Stimulated activated CD4-positive, alpha-beta T cell treated with anti-CD3 and anti-CD28 coated beads, Interleukin-2, amount 100 ng/mL, for 24 hours (primary cell): ENCODE measurements at places on chromosomes 6 and 20.

DNA sequence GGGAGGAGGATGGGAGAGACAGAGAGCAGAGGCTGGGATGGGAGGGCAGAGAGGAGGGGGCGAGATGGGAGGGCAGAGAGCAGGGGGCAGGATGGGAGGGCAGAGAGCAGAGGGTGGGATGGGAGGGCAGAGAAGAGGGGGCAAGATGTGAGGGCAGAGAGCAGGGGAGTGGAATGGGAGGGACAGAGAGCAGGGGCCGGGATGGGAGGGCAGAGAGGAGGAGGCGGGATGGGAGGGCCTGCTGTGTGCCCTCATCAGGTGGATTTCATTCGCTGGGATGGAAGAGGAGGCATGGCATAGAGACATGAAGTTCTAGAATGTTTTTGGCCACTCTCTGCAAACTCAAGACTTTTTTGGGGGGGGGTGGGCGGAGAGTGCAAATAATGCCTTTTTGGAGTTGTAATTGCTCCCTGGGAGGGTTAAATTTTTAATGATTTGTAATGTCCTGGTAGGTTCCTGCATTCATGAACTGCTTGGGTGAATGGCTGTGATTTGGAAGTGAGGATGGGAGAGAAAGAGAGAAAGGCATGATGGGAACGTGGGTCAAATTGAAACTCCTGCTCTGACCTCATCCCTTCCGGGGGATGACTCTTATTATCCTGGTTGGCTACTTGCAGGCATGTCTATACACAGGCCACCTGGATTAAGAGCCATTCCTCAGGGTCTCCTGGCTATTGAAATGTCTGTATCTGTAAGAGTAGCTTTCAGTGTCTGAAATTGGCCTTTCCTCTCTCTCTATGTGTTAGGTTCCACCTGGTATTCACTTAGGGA, 162.4 kb upstream of the AGPAT4 start:
- DNase-seq: no peak

GRCh38 chr20:36887752-36888090, 11.8 kb downstream of the TLDC2 start:
- DNase-seq: no peak

DNA sequence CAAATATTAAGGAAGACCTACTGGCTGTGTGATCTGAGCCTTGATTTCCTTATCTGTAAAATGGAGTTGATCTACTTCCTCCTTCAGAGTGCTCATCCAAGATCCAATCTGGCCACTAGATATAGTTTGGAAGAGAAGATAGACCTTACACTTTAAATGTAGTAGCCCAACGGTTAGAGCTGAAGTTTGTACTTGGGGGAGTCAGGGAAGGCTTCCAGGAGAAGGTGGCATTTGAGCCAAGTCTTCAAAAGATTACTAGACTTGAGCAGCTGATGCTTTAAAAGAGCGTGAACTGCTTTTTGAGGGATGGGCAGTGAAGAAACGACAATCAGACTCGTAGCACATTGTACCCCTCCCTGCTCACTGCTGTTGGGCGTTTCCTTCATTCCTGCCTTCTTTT, 3.6 kb downstream of the LBP start:
- DNase-seq: no peak

DNA sequence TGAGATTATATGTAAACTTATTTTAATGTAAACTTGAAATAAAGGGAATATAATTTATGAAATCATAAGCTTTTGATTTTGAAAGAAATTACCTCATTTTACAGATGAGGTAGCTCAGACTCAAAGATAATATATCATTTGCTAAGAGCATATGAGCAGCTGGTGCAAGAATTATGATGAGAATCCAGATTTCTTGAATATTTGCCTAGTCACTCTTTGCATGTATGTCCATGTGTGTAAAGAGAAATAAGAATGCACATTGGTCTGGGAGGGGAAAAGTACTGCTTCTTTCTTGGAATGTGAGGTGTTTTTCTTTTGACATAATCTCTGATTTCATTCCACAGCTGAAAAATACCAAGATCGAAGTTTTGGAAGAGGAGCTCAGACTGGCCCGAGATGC, 11.1 kb upstream of the SNRNP48 start:
- DNase-seq: no peak

DNA sequence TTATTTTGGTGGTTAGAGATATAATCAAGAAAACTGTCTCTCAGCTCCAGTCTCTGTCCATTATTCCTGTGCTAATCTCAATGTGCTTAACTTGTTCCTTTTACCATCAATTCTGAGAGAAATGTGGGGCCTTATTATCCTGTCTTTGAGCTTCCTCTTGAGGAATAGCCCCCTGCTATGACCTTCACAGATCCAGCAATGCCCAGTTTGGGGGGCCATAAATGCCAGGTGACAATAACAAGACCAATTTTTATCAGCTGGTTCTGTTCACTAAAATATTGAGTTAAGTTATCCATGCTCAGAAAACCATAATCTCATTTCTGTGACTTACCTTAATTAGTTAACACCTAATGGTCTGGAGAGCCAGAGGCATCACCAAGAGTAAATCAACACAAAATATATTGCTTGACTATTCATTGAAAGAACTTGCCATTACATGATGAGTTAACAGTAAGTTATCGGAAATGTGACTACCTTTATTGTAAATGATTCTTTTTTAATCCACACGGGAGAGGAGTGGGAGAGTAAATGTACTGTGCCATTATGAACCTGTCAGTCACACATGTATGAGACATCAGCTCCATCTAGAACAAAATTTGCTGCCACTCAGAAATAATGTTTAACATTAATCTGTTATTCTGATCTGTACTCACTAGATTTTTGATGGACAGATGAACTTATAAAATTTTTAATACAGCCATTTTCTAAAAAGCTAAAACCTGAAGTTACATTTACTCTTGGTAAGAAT, 149.7 kb downstream of the ID4 start:
- DNase-seq: no peak

DNA sequence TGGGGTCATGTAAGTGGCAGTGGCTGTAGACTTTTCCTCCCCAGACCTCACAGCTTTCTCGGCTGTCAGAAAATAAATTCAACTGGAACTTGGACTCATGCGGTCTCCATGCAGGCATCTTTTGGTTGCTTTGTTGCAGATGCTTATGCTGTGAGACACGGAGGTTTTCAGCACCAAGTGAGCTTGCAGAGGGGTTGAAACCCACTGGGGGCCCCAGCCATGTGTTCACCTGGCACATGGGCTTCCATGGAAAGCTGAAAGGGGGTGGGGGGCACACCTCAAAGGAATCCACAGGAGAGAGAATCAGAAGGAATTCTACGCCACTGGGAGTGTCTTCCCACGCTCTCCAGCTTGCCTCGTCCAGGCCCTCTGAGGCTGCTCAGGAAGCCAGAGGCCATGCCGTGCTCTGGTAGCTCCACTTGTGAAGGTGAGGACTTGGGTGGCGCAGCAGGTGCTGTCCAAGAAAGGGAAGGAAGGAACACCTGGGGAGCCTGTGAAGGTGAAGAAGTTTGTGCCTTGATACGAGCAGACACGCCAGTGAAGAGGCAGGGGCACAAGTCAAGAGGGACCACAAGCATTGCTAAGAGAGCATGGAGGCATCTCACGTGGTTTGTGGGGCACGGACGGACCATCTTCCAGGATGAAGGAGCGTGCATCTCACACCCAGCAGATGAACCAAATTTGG, 134.3 kb upstream of the PMEPA1 start:
- no peak for DNase-seq

GRCh38 chr6:138765896-138766655, 7.5 kb upstream of the CCDC28A start:
- DNase-seq: no peak

- DNase-seq: no peak
Observed at GRCh38 chr6:138405816-138406413, 1.9 kb downstream of the HEBP2 start.

DNA sequence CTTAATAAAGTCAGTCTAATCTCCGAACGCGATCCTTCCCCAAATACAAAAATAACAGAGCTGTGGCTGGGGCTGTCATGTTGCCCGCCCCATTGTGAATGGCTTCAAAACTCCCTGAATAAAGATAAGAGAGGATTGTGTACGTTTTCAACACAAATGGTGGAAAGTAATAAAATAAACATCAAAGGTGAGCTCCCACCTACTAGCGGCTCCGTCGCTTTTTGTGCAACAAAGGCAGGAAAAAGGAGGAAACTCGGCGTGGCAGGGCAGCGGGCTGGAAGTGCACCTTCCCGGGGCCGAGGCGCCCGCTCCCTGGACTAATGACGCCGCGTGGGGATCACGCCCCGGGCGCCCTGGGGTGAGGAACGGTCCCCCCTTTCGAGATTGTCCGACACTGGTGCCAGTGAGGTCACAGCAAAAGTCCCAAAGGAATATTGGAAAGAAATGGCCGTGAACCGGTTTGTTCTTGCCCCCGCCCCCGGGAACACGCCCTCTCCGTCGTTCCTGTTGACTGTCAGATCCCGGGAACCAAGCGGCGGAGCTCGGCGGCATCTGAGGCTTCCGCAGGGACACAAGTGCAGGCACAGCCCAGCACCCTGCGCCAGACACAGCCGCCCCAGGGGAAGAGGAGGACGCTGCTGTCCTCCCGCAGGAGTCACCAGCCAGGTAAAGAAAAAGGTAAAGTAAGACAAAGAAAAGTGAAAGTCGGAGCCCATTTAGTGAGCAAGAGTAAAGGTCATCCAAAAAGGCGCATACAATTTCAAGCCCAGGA, 1.1 kb upstream of the FOXQ1 start:
- no peak for DNase-seq

- no peak for DNase-seq
Observed at GRCh38 chr20:19181552-19181951, 30.9 kb upstream of the SLC24A3 start.

DNA sequence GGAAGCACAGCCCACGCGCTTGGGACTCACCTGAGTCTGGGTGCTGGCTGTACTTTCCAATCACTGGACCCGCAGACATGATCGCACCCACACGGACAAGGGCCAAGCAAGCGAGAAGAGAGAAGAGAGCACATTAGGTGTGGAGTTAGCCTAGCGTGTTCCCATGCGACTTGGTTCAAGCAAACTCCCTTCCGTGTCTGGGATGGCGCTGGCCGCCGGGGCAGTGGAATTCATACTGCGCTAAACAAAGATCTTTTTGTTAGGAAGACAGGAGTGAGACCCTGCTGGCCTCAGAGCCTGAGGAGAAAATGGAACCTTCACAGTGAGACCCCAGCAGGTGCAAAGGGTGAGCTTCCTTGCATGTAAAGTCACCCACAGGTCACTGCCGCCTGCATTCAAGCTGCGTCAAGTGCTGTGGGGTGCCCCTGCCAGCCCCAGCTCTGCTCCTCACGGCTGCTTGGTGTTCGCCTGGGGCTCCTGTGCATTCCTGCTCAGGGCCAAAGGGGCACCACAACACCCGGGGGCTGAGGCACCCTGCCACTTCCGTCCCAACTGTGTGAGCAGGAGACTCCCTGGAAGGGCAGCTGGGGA, 26.4 kb downstream of the PSMG4 start:
- no peak for DNase-seq

- no peak for DNase-seq
Observed at GRCh38 chr6:135575629-135576028, 78.1 kb upstream of the AHI1 start.

GRCh38 chr6:27761391-27761790, 150.8 kb downstream of the OR2B2 start:
- no peak for DNase-seq

DNA sequence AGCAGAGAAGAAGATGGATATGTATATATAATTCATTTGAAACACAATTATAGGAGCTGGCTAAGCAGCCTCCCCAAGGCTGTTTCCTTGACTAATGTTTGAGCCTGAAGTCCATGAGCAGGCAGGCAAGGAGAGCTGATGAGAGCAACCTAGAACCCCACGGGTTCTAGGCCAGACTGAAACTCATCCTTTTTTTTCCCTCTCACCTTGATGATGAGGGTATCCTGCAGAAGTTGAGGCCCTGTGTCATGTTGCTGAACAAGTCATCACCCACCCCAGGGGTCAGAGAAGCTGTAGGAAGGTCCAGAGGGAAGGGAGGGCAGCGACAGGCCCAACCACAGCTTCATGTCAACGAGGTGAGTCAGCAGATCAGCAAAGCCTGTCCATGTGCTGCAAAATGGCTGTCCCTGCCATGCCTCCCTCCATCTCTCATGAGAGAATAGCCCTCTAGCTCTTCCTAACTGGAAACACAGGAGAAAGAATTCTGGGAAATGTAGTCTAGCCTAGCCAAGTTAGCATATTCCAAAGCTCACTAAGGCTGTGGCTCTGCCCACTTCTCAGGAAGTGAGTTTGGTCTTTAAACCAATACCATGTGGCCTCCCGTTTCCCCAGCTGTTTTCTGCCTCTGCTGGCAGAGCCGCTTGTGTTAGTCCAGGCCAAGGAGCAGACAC, 91.3 kb upstream of the DTNBP1 start:
- no peak for DNase-seq

DNA sequence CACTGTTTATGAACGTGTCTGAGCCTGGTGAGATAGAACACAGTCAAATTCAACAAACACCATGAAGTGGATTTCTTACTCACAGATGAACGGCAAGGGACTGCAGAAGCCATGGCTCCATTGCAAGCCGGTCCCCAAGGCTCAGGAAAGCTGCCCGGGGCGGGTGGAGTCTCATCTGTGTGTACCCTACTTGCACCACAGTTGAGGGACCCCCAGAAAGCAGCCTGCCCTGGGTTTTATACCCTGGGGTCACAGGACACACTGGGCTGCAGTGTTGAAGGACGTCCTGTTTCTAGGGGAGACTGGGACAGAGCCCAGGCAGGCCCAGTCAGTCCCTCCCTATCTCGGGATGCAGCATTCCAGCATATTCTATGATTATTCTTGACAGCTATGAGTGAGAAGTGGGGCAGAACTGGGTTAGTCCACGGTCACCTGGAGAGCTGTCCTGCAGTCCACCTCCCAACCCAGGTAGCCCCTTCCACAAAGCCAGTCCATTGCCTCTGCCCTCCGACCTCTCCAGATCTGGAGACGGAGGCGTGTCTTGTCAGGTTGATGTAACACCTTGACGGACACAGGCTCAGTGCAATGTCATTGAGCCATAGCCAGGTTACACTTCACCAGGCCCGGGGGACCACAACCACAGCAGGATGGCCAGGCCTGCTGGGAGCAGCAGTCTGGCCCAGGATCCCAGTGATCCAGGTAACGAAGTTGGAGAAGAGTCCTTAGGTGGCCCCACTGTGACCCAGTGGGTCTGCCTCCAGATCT, 35.5 kb downstream of the WRNIP1 start:
- DNase-seq: no peak

DNA sequence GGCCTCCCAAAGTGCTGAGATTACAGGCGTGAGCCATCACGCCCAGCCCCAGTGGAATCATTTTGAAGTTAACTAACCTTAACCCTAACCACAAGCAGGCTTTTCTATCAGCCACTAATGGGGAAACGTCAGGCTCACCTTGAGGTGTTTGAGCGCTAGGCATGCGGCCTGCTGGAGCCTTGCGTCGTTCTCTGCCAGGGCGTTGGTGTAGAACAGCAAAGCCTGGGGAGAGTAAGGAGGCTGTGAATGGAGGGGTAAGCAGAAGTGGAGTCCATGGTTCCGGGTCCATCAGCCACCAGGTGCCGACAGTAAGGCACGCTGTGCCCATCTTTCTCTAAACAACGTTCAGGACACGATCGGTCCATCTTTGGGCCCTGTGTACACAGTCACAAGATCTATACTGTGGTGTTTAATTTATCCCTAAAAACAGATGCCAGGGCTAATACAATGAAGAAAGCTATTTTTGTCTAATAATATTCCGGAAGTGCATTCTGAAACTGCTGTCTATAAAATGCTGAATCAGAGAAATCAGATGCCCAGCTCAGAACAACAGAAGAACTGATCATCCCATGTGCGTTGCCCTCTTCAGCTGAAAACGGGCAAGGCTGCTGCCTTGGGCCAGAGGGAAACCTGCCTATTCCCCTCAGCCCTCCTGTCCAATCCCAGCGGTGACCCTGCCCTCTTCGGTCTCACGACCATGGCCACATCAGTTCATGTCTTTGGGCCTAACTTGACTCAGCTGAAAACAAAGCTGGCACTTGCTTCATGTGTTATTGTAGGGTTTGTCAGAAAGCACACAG, 79.6 kb downstream of the PTPN1 start:
- no peak for DNase-seq
